GM23248 (cell line): ENCODE measurements at places on chromosomes 6 and 20.

DNA sequence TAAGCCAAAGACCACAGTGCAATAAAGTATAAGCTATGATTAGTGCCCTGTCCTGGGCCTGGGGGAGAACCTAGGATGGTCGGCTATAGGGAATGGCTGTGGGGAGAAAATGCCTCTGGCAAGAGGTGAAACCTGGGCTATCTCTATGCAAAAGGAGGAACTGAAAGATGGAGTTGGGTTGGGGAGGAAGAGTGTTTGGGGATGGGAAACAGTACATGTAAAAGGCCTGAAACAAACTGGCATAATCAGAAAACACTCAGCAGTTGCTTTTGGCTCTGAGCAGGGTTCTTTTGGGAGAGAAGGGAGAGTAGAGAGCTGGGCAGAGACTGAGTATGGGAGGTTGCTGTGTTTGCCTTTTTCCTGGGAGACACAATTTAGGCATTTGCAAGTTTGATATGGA lies 31.9 kb upstream of the FUCA2 start:
- DNase-seq: no peak

GRCh38 chr6:64732888-64733287 lies 974.1 kb downstream of the EYS start:
- no peak for DNase-seq

DNA sequence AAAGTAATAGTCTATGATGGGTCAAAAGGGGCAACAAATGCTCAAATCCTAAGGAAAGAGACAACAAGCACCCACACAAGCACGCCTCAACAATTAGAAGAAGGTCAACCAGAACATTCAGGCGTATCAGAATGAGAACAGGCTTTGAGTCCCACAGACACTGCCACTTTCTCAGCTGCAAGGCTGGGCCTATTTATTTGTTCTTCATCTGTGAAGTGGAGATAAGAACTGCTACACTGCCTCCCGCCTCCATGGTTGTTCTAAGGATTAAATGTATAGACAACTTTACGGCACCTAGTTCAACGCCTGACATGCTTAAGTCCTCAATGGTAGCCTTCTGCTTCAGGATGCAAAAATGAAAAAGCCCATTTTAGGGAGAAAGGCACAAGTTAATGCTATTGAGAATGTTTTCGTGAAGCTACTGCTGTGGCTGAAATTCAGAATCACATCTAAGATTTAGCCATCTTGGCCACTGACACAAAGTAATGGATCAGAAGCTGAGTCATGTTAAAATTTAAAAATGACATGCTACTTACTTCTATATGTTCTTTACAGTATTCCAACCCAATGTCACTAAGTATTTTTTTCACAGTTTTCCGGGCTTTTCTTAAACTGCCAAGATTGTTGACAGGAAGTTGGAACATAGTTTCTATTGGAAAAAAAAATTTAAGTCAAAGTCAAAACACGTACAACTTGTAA lies 27.7 kb downstream of the ADNP start:
- no peak for DNase-seq

- no peak for DNase-seq
These were observed 12.8 kb downstream of the RAMACL start for GRCh38 chr6:166573511-166574216.

DNA sequence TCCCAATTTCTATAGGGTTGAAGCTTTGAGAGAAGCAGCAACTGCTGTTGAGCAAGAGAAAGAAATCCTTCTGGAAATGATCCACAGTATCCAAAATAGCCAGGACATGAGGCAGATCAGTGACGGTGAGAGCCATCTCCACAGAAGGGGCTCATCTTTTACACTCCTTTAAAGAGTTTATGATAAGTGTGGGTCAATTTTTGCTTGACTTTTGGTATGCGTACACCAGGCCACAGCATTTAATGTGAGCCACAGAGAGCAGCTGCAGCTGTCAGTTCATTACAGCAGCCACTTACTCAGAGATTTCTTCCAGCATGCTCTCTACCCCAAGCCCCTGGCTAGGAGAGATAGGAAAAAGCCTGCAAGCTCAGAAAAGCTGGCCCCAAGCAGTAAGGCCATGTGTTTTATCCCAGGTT lies 9.9 kb downstream of the BAG2 start:
- no peak for DNase-seq

- DNase-seq: no peak
These were observed 55.9 kb downstream of the TBC1D7 start for GRCh38 chr6:13272131-13273046.

GRCh38 chr6:154969796-154970195 lies 25.3 kb upstream of the TIAM2 start:
- no peak for DNase-seq

DNA sequence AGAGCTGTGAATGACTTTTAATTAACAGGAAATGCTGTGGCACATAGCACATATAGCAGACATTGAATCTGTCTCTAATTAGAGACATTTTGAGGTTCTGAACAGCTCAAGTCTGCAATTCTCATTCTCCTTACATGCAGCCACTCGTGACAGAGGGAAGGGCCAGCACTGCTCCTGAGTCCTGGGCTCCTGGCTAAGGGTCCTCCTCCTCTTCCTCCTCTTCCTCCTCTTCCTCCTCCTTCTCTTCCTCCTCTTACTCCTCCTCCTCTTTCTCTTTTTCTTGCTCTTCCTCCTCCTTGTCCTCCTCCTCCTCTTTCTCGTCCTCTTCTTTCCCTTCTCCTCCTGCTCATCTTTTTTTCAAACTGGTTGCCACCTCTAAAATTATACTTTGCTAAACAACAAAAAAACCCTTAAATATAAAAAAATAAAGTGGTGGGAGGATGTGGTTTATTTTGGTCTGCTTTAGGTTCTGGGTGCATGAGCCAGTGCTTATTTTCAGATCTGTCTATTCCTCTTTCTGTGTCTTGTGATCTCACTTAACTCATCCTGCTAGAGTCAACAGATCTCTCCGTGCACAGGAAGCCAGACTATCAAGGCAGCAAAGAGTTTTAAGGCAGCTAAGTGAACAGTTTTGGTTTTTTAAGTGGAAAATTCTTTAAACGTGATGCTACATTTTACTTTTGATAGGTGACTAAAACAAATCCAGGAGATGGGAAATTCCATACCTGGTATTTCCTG lies 159.3 kb downstream of the CD83 start:
- DNase-seq: no peak

DNA sequence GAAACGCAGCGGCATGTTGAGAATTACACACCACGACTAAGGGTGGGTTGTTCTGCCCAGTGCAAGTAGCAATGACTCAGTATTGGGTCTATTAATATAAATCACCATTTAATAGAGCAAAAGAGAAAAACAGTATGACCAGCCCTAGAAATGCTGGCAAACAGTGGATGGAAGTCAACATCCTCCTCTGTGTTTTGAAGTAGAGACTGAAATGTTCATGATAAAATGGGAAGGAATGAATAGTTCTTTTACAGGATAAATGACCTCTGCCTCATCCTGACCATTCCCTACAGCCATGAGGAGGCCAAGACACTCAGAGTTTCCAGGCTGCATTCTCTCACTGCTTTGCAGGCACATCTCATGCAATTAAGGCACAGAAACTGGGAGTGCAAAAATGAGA lies 111.8 kb downstream of the PSMB1 start:
- peak; percentile 59 for DNase-seq

- no peak for DNase-seq
These were observed 31.3 kb upstream of the KCNG1 start for GRCh38 chr20:51054233-51054632.

- no peak for DNase-seq
These were observed 39.8 kb downstream of the KIF25 start for GRCh38 chr6:168037242-168037641.

GRCh38 chr6:45009576-45009975 lies 318.6 kb upstream of the RUNX2 start:
- DNase-seq: no peak

GRCh38 chr6:117615750-117616390 lies 13.6 kb upstream of the GOPC start:
- peak; percentile 8 for DNase-seq

DNA sequence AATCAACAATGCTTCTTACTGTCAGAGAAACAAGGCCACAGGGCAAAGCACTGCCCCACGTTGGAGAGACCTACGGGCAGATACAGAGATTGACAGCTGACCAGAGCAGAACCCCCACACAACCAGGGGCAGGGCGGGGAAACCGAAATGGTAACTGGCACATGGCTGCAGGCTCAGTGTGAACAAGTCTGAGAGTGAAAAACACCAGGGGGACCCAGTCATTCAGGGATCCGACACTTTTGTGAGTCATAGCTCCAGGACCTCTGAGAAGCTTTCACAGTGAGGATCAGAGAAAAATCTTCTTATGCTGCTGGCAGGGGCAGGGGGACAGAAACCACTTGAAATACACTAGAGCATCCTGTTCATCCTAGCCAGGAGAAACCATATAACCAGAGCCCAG lies 254.2 kb downstream of the C6orf118 start:
- peak; percentile 85 for DNase-seq

GRCh38 chr6:98586163-98586562 lies 248.2 kb upstream of the POU3F2 start:
- DNase-seq: no peak

GRCh38 chr6:9514146-9514545 lies 900.7 kb downstream of the TFAP2A start:
- no peak for DNase-seq

DNA sequence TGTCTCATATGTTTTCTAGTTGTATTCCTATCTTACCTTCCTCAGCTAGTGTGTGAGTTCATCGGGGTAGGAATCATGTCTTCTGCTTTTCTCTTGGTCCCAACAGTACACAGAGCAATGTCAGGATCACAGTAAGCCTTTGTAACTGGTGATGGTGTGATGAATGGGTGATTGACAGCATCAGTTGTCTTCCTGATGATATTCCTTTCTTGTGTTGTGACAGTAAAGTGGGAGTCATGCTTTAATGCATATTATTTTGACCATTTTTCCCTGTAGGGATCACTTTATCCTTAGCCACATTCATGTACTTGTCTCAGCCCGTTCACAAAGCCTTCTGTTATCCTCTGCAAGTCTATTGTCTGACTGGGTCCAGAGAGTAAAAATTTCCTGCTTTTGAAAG lies 501.7 kb downstream of the UTRN start:
- no peak for DNase-seq

GRCh38 chr20:3051385-3052019 lies 5.7 kb downstream of the MRPS26 start:
- no peak for DNase-seq

- DNase-seq: no peak
These were observed 1087.7 kb downstream of the KIF16B start for GRCh38 chr20:15485519-15485918.

DNA sequence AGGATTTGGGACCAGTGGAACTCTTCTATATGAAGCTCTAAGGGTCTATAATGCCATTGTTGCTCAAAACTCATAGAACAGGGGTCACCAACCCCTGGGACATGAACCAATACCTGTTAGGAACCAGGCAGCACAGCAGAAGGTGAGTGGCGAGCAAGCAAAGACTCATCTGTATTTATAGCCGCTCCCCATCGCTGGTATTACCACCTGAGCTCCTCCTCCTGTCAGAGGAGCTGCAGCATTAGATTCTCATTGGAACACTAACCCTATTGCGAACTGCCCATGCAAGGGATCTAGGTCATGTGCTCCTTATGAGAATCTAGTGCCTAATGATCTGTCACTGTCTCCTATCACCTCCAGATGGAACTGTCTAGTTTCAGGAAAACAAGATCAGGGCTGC lies 237.5 kb downstream of the C6orf118 start:
- DNase-seq: no peak

DNA sequence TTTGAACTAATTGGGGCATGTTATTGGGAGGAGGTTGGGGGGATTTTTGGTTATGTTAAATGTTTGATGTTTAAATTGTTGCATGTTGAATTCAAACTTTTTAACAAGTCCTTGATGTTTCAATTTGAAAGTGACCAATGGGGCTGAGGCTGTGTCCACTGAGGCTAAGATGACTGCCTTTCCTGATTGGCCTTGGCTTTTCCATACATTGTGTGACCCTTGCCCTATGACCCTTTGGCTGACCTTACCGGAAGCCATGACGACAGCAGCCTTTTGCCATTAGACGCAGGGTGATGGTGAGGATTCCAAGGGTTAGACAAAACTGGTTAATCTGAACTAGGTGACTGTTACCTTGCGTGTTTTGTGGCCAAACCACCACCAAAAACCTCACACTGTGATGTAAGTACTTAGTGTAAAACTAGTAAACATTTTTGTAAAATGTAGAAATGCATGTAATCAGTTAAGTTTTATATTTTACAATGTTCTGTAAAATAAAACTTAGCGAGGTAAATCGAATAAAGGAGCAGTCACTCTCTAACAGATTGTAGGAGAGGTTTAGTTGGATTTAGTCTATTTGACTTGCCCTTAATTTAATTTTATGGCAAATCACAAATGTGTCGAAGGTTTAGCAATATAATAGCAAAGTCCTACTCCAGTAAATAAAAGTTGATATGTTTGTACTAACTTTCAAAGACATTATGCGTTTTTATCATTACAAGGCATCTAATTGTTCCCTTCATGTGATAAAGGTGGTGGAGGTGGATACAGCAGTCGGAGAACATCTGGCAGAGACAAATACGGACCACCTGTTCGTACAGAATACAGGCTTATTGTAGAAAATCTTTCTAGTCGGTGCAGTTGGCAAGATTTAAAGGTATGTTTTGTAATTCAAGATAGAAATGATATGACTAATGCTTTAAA lies 1.6 kb downstream of the SRSF6 start:
- DNase-seq: peak; percentile 38

GRCh38 chr20:47274401-47275108 lies 81.9 kb downstream of the ZMYND8 start:
- peak; percentile 95 for DNase-seq

DNA sequence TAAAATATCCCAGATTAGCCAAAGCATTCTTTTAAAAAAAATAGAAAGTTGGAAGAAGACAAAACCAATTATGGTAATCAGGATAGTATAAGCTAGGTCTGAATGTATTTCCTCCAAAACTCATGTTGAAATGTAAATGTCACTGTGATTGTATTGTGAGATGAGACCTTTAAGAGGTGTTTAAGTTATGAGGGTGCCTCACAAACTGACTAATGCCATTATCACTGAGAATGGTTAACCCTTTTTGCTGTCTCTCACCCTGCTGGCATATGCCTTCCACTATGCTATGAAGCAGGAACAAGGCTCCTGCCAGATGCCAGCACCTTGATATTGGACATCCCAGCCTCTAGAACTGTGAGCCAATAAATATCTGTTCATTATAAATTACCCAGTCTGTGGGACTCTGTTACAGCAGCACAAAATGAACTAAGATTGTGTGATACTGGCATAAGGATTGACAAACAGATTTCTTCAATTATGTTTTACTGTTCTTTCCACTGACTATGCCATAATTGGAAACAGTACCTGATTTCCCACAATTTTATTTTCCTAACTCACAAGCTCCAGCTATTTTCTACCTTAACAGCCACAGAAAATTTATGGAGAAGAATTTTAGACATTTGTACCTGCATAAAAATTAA lies 63.8 kb downstream of the IBTK start:
- peak; percentile 35 for DNase-seq
